Right forelimb (tissue), 1 donor: ENCODE measurements at places on chromosomes 5 and 9.

DNA sequence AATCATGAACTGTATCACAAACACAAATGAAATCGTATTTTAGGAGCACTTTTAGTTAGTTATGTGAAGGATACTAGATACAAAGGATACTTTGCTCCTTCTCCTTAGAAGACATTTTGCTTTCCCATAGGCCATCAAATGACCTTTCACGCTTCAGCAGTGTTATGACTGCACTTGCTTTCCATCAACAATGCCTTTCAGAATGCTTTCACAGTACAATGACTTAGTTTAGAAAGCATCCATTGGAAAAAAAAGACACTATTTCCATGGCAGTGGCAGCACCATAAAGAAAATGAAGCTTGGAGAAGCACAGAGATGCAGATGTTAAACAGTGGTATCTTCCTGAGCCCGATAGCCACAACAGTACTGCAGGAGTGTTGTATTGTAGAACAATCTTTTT, 203.9 kb downstream of the PCSK1 start:
- no peak for DNase-seq

- DNase-seq, result no peak
Observed at GRCh38 chr5:17829456-17829855, 195.2 kb downstream of the TAF11L14 start.

GRCh38 chr9:96130970-96131369, 171.0 kb downstream of the HSD17B3 start:
- DNase-seq, result no peak

DNA sequence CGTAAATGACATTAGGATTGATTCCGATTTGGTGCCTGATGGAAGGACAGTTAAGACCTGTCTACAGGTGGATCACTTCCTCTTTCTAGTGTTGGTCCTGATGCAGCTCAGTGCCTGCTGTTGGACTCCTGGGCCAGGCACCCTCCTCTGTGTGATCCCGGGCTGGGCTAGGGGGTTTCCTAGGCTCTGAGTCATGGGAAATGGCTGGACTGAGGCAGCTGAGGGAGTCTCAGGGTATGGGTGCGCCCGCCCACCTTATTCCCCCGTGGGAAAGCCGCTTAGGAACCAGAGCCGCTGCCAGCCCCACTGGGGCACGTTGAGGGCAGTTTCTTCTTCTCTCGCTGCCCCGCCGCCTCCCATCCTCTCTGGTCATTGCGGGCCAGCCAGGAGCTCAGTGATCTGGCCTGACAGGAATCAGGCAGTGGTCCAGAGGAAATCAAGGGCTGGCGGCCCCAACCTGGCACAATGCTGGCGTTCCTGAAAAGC, 12.9 kb downstream of the TCF7 start:
- DNase-seq, result no peak

- no peak for DNase-seq
Observed at GRCh38 chr9:90034071-90034470, 429.3 kb downstream of the GADD45G start.
